ENCODE measurements at places on chromosomes 1 and 21.

DNA sequence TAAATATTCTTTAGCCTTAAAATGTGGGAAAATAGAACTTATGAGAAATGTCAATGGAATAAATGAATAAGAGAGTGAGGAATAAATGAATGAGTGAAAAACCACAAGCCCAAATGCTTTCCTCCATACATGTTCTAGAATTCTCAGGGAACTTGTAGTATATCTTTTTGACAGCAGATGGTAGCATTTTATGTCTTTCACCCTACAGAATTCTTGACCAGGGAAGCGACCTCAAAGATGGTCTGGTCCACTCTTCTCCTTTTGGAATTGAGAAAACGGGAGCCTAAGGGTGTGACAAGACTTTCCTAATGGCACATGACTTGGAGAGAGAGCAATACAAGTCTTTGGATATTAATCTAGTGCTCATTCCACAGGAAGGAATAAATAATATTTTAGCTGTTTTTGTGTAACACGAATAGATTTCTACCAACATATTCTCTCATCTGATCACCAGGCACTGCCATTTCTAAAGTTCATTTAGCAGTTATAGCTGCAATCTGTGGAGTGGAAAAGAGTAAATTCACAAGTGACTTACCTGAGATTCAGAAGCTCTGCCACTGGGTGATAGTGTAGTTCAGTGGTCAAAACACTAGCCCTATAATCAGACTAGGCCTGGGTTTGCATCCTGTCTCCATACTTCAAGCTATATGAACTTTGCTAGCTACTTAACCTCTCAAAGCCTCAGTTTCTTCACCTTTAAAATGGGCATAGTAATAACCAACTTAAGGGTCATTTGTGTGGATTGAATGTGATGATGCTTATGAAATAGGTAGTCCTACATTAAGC is 15.0 kb upstream of the F5 start:
- DNase-seq, result peak; percentile 68

GRCh38 chr1:247375747-247376146 is 40.2 kb upstream of the NLRP3 start:
- DNase-seq, result no peak

DNA sequence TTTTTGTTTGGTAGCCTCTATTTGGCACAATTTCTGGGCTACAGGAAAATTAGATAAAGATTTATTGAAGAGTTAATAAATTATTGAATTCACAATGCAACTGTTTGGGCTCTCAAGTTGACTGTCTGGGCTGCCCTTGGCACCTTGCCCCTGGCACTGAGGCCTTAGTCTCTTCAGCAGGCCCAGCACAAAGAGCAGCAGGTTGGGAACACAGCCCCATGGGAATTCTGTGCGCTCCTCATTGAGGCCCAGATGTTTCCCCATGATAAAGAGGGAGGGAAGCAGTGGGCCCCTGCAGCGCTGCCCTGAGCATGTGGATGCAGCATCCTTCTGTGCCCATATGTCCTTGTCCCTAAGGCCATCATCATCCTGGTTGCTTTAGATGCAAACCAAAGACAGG is 2.9 kb downstream of the CRNN start:
- no peak for DNase-seq

DNA sequence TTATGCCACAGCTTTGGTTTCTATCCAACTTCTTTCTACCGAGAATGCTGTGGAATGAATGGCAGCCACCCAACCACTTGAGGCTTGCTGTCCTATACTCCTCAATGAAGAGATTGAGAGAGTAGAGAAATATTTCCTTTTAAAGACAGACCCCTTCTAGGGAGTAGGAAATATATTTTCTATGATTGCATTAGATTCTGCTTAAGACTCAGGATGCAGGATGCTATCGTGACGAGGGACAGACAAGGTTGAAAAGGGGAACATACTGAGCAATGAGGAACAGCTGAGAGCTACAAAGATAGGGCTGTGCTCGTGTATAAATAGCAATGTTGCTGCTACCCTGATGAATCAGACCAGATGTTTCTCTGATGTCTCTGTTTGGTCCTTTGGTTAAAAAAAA is 7.1 kb upstream of the RASAL2 start:
- peak; percentile 69 for DNase-seq

- DNase-seq, result no peak
Measured at GRCh38 chr1:87104945-87105344, 190.5 kb downstream of the HS2ST1 start.

GRCh38 chr1:54384918-54385726 is 21.1 kb downstream of the SSBP3 start:
- DNase-seq, result peak; percentile 67

DNA sequence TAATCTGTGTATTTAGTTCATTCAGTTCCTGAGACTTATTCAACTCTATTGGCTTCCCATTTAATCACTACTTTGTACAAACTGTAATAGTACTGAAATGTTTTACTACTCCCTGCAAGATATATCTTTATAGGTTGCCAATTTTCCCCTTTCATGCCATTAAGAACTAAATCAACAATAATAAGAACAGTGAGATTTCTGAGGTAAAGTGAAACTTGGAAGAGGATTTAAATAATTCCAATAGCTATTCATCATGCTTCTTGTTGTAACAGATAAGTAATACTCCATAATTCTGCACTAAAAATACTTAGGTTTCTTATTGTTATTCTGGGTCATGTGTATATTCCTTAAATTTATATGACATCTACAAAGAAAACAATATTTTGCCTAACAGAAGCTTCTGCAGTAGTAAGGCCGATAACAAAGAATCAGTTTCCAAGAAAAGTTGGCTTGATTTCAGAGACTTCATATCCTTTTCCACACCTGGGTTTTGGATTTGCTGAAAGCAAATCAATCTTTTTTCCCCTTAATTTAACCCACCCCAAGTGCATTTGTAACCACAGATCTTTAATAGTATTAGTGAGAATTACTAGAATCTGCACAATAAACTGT is 258.3 kb downstream of the FAF1 start:
- DNase-seq, result no peak

- DNase-seq, result no peak
Measured at GRCh38 chr21:45427331-45428271, 22.6 kb downstream of the COL18A1 start.

DNA sequence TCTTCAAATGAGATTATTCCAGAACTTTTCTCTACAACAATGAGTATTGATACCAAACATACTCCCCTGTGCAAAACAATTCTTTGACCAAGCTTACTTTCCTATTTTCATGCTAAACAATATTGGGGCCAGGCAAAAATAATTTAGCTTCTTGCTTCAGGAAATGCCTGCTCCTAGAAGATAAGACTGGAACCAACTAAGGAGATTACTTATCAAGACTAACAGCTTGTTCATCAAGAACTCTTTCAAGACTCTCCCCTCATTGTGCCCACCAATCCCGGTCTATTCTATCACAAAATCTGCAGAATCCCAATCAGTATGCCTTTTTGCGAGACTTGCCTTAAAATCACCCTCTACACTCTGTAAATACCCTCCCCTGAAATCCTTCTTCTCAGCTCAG is 536.6 kb downstream of the RWDD3 start:
- DNase-seq, result no peak

DNA sequence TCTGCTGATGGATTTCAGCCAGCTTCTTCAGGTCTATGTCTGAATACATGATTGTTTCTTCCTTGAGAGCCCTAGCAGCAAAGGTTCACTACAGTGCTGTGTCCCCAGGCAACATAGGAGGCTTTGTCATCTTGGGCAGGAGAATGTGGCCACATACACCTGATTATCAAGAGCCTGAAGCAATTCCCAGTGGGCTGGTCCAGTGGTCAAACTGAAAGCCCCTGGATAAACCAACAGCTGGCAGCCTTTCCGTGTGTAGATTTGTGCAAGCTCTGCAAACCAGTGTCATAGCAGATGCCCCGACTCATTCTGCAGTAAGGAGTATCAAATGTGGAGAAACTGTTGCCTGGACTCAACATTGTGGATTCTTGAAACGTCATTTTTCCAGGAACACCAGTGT is 2.3 kb upstream of the GIPC2 start:
- no peak for DNase-seq

DNA sequence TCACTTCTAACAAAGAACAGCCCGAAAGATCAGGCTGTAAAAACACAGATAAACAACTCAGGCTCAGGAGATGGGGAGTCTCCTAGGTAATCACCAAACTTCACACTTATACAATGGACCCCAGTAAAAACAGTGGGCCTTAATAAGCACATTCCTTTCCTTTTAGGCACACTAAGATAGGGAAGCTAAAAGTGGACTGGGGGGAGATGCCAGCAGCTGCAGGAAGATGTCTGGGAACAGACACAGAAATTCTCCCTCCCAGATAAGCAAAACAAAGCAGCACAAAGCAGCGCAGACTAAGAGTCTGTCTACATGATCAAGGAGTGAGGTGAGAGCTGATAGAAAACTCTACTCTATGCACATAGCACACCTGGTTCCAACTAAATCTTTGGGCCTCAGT is 29.0 kb upstream of the CTBS start:
- DNase-seq, result no peak

DNA sequence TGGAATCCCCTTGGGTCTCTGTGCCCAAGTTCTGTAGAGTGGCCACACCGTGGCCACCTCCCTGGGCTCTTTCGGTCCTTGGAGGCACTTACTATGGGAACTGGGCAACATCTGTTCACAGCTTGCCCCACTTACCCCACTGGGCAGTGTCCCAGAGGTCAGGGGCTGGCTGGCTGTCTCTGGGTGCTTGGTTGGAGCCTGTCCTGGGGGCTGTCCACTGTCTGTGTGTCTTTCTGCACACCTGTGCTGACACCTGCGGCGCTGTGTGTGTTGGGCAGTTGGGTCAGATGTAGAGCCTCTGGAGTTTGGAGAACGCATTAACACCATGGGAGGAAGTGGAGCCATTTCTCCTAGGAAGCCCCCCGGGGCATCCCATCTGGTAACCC is 1.3 kb upstream of the TMEM54 start:
- DNase-seq, result no peak

GRCh38 chr1:27368869-27369582 is 2.3 kb upstream of the MAP3K6 start:
- DNase-seq, result peak; percentile 54

- no peak for DNase-seq
Measured at GRCh38 chr1:107623431-107623830, 341.5 kb downstream of the VAV3 start.

DNA sequence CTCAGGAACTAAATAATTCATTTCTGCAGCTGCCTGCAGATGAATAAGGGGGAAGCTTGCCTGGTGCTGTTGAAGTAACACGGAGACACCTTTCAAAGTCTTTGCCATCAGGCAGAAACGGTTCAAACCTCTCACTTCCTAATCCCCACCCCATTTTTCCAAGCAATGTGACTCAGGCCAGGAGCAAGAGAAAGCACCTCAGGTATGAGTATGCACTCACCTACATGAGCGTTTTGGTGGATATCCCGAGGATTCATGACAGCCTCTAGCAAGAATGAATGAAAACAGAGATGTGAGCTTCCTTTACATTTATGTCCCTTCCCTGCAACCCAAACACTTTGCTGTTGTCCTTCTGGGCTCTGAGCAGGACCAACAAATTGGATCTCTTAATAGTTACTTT is 63.4 kb upstream of the LAX1 start:
- no peak for DNase-seq

- DNase-seq, result no peak
Measured at GRCh38 chr1:218123968-218124367, 161.1 kb upstream of the RRP15 start.

DNA sequence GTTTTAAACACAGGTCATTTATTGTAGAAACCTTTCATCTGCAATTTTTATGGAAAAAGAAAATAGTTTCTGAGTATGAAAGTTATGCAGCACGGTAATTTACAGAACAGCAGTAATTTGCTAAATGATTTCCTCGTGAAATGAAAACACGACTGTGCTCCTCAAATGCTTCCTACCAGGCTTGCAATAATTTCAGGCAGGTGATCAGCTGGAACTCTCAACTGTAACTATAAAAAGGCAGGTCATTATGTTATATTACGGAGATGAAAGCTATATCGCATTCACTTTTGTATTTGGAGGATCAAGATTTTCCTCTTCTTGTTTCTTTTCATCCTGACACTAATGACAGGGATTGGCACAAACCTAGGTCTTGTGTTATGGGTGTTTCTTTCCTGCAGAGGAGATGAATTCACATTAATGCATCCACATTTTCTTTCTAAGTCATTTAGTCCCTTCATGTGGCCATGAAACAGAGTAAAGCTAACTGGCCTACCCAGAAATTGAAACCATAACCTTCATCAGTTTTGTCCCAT is 57.4 kb downstream of the SAMSN1 start:
- DNase-seq, result no peak

DNA sequence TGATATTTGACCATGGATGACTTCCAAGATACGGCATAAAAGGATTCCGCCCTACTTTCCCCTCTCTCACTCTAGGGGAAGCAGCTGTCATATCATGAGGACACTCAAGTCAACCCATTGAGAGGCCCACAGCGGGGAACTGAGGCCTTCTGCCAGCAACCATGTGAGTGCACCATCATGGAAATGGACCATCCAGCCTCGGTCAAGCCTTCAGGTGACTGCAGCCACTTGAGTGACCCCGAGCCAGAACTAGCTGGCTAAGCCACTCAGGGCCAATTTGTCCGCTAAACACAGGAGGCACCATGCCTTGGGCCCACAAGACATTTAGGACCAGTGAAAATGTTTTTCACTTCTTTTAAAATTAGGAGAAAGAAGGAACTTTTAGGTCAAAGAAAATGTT is 11.1 kb upstream of the GJB5 start:
- DNase-seq, result no peak

- no peak for DNase-seq
Measured at GRCh38 chr1:60224523-60224922, 151.0 kb upstream of the C1orf87 start.

GRCh38 chr1:75083848-75084514 is 50.2 kb upstream of the LHX8 start:
- no peak for DNase-seq

DNA sequence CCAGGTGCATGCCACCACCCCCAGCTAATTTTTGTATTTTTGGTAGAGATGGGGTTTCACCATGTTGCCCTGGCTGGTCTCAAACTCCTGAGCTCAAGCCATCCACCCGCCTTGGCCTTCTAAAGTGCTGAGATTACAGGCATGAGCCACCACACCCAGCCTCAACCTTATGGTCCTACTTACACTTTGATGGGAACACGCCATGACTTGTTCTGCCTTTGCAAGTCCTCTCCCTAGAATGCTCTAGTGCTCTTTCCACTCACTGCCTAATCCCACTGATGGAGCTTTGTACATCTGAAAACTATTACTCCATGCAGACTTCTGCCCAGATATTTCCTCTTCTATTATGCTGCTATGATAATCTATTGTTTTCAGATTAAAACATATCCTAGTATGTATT is 174.3 kb downstream of the DAB1 start:
- DNase-seq, result no peak

GRCh38 chr1:49060766-49061165 is 284.1 kb upstream of the BEND5 start:
- no peak for DNase-seq

DNA sequence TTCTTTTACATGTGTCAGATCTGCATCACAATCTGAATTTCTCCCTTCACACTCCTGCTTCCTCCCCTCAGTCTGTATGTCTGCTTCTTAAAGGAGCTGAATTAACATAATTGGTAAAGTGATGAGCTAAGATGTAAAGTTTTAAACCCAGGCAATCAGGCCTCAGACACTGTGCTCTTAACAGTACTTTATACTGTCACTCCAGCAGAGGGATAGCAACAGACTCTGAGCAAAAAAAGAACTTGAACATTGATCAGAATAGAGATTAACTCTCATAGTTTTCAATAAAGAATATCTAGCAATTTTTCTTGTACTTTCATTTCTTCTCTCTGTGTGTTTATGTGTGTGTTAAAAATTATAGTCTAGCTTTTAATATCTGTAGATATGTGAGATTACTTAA is 110.3 kb downstream of the DUSP10 start:
- no peak for DNase-seq
